ENCODE measurements at places on chromosomes 5 and 9.

DNA sequence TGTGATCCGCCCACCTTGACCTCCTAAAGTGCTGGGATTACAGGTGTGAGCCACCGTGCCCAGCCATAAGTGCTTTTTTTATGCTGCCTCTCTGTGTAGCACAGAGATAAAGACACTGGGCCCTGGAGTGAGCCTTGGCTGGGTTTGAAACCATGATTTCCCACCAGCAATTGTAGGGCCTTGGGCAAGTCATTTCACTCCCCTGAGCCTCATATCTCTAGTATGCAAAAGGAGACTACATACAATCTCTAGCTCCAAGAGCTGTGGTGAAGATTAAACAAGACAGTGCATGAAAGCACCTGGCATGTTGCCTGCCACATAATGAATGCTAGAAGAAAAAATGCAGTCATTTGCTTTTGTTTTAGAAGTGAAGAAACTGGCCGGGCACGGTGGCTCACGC lies 3.9 kb downstream of the FABP6 start:
- peak; percentile 73 for DNase-seq

DNA sequence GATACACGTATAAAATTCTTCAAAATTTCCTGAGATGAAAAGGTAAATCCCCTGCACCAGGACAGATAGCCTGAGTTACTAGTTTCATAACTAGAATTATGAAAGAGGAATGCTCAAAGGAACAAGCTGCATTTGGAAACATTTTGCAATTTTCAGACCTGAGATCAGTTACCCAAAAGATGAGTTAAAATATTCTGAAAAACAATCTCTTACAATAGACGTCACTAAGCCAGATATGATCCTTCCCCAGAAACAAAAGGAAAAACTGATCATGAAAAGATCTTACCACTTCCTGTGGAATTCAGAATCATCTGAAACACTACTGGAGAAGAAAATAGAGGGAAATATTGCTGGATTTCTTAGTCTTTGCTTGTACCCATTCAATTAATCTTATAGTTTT lies 204.7 kb downstream of the ARRDC3 start:
- no peak for DNase-seq

DNA sequence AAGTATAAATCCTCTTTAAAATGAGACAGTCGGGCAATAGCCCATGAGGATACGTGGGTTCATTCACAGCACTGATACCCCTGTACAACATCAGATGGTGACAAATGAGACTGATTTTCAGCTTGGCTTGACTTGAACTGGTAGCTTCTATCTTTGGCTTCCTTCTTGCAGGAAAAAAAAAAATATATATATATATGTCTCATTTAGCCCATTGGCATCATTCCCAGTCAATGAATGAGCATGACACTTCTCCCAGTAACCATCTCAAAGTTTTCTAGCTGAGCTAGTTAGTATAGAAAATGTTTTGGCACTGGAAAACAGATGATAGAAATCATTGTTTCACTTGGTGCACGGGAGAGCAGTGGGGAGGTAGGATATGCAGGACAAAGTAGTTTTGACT lies 222.5 kb upstream of the TAS2R1 start:
- DNase-seq = no peak

DNA sequence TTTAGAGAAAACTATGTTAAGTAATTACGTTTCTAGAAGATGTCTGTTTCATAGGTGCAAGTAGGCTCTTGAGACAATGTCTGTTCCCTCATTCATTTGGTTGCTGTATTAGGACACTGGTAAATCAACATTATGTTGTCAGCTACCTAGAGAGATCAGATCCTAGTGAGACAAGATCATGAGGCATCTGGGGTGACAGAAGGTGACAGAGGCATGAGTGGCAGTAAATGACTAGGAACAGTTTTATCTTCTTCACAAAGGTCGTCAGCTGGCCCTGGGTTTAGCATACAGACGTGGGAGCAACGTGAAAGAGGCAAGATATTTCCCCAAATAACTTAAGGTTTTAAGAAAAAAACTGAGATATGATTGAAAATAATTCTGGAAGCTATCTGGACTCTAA lies 1926.3 kb upstream of the WWC1 start:
- DNase-seq = no peak

GRCh38 chr5:989961-990530 lies 18.6 kb upstream of the NKD2 start:
- peak; percentile 51 for DNase-seq

GRCh38 chr5:111557686-111558085 lies 45.4 kb upstream of the STARD4 start:
- no peak for DNase-seq

- no peak for DNase-seq
Observed at GRCh38 chr5:6551287-6551954, 81.4 kb downstream of the NSUN2 start.

GRCh38 chr9:72457366-72457765 lies 64.0 kb upstream of the TMC1 start:
- DNase-seq = no peak

GRCh38 chr5:126009566-126009965 lies 413.6 kb upstream of the GRAMD2B start:
- no peak for DNase-seq

DNA sequence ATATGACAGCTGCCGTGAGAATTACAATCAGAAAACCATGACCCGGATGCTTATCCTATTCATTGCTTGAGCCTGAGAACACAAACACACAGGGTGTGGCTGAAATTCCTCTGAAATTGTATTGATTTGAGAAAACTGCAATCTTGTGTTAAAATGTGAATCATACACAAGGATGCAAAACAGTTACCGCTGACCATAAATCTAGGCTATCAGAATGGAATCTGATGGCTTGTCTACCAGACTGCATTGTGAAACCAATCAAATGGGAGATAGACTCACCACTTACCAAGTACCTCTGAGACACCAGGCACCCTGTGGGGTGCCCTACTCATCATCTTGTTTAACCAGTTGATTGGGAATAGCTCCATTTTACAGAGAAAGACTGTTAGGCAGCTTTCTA lies 188.7 kb upstream of the MSX2 start:
- DNase-seq = no peak

- DNase-seq = no peak
Observed at GRCh38 chr5:88049737-88050136, 218.9 kb downstream of the TMEM161B start.

DNA sequence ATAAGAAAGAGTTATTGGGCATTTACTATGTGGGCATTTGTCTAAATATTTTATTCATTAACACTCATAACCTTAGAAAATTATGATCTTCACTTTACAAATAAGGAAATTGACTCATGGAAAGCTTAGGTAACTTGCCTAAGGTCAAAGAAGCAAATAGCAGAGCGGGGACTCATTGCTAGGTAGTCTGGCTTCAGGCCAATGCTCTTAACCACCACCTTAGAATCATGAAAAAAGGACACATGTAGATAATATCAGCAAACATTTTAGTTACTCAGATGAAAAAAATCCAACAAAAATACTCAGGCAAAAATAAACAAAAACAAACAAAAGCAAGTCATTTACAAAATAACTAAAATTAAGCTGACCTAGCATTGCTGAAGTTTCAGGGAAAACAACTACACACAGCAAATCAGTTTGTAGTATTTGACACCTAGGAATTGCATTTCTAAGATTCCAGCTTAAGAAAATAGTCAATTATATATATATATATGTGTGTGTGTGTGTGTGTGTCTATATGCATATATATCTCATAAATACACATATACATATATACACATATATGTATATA lies 166.0 kb downstream of the HMHB1 start:
- DNase-seq = no peak

DNA sequence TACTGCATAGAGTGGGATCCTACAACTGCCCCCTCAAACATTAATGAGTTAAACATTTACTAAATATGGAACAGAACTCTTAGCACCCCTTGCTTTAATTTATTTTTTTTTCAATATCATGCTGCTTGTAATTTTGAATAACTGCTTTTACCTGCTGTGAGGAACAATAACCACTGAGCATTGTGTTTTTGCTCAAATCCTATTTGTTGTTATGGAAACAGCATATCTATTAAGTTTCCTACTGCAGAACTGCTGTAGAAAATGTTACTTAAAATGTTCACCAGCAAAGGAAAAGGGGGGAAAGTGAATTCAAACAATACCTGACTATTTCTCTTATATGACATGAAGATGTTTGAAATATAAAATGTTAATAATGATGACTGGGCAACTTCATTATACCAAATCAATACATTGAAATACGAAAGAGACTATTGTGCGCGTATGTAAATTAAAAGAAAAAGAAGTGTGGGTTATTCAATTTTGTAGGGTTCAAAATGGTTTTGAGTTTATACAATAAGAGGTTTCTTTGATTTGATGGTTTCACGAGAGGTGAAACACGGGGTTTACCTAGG lies 1043.8 kb upstream of the NUDT12 start:
- DNase-seq = no peak

GRCh38 chr5:30446456-30446855 lies 747.0 kb upstream of the CDH6 start:
- DNase-seq = no peak

DNA sequence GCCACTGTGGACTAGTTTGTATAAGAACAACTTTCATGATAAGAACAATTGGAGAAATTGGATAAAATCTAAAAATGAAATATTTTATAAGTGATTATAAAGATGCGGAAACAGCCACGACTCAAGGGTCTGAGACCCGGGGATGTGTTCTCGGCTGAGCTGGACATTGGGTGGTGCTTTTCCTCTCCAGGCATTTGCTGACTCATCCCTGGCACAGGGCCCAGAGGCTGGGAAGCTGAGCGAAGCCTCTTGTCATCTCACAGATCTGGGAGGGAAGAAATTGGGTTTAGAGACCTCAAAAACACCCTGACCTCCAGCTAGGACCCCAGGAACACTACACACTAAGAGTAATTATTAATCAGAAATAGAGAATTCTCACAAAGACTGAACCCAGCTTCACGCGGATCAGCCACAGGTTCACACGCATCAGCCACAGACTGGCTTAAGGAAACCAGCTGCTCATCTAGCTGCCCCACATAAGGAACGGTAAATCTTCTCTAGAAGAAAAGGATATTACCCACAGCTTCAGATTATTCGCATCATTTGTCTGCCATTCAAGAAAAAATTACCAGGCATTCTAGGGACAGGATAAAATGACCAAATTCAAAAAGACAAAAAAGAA lies 2.8 kb upstream of the OR2V1 start:
- peak; percentile 79 for DNase-seq
